Stimulated activated CD4-positive, alpha-beta T cell treated with anti-CD3 and anti-CD28 coated beads, Interleukin-1b, Interleukin-23, amount 100 ng/mL, for 48 hours (primary cell): ENCODE measurements at places on chromosomes 6 and 20.

- DNase-seq, result no peak
These were observed 85.2 kb downstream of the PLEKHG1 start for GRCh38 chr6:150684714-150685459.

DNA sequence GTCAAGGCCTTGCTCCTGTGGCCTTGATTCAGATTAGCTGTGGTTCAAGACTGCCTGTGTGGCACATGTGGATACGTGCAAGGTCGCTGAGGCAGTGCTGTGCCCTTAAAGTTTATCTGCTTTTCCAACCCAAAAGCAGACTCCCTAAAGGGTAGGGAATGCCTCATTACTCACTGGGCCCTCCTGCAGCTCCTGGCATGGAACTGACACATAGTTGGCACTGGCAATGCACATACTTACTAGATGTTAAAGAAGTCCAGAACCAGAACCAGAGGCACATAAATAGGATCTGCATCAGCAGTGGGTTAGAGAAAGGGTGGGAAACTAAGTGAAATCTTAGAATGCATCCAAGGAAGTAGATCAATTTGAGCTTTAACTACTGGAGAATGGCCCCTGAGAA lies 90.6 kb upstream of the MLN start:
- DNase-seq, result no peak

- DNase-seq, result no peak
These were observed 303.7 kb downstream of the UTRN start for GRCh38 chr6:144588697-144589325.

- DNase-seq, result no peak
These were observed 32.9 kb downstream of the FILIP1 start for GRCh38 chr6:75460681-75461080.

DNA sequence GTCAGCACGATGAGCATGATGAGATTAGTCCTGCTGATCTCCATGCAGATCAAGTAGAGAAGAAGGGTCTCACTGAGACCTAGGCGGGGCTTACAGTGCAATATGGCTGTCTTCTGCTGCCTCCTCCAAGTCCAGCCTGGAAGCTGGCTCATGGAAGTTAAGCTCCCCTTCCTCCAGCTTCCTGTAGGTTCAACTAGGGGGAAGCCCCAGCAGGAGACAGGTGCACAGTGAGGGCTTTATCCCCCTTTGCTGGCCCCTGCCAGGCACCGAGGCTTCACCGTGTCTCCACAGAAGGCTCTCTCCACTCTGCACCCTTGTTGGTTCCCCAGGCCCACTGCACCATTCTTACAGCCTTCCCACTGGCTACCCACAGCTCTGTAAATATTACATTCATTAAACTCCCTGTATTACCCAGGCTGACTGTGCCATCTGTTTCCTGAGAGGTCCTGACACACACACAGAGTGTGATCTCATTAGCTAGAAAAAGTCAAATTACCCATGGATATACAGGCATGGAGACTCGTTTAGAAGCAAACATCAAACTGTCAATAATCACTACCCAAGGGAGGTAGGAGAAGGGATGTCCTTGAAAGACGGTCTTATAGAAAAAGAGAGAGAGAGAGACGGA lies 90.4 kb downstream of the SLC2A10 start:
- no peak for DNase-seq

DNA sequence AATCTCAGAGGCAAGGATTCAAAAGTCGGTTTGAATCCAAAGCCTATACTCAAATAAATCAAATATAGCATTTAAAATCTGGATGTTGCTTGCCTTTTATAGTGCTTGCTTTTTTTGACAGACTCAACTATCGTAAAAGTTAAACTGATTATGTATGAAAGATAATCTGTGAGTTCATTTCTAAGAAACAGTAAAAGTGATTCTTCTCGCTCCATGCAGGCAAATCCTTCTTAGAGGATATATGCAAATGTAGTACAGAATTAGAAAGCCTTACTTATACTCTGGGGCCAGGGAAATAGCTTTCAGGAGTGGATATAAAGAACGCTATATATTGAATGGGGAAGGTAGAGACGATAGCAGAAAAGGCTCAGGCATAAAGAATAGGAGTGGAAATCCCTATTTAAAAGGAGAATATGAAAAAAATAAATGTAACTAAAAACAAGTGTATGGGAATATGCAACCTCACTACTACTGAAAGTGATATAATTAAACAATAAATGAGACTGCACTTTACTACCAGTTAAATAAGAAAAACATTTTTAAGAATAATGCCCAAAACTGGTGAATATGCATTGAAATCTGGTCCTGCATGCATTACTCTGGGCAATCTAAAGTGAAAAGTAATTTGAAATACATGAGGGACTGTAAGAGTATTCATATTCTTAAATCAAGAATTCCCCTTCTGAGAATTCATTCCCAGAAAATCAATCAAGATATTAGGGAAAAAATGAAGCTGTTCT lies 361.8 kb upstream of the PLCB4 start:
- no peak for DNase-seq

GRCh38 chr20:59145247-59145923 lies 18.2 kb upstream of the ZNF831 start:
- no peak for DNase-seq

DNA sequence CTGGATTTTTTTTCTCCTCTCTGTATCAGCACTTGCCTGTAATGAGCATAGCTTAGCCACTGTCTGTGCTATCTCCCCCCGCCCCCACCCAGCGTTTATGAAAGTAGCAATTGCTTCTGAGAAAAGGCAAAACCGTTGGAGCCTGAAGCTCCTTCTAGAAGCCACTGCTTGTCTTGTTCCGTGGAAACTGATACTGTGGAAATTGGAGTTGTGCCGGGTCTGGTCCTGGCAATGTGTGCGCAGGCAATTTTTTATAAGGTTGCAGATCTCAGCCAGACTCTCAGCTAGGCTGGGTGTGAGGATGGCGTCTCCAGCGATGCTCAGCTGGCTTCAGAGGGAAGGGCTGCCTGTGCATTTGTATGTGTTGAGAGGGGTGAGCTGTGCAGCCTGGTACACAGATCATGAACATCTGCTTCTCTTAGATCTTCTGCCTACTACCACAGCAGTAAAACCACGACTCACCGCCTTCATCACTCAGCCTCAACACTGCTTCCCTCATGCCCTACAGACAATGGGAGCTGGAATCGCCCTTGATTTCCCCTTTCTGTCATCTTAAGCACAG lies 72.4 kb upstream of the GTSF1L start:
- no peak for DNase-seq

GRCh38 chr20:46010491-46011391 lies 2.0 kb downstream of the MMP9 start:
- peak; percentile 45 for DNase-seq

DNA sequence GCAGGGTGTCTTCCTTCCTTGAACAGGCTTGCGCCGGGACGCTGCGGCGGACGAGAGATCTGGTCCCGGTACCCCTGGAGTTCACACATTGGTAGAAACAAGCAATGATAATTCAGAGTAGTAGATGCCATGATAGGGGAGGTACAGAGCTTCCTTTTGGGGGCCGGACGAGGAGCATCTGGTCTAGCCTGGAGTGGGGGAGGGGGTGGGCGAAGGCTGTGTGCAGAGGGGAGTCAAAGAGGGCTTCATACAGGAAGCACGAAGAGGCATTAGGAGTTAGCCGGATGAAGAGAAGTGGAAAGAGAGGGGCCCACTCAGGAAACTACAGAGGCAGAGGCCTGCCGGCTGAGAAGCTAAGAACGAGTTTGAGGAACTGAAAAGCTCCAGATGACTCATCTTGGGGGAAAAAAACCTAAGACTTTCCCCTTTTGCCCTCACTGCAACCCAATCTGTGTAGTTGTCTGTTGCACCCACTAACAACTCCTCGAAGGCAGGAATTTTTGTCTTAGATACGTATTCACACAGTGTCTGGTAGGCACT lies 611 bp downstream of the CNPY3 start:
- DNase-seq, result peak; percentile 61

DNA sequence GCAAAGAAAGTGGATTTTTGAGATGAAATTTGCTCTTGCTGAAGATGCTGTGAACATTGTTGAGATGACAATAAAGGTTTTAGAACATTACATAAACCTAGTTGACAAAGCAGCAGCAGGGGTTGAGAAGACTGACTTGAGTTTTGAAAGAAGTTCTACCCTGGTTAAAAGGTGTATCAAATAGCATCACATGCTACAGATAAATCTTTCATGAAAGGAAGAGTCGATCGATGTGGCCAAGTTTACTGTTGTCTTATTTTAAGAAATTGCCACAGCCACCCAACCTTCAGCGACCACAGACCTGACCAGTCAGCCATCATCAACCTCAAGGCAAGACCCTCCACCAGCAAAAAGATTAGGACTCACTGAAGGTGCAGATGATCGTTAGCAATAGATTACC lies 155.3 kb downstream of the HS3ST5 start:
- DNase-seq, result no peak

DNA sequence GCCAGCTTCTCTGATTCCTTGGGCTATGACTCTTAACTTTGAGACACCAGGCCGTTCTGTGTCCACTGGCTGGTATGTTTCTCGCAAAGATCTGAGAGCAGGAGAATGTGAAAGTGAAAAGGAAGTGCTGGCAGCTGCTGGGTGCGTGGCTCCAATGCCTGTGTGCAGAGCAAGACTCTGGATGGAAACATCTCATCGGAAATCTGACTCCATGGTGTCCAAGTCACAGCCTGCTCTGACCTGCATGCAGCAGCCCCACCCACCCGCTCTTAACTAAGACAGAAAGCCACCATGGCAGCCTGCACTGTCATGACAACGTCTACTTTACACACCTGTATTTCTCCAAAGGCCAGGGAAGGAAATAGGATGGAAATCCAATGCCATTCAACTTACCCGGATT lies 66.3 kb upstream of the MPC1 start:
- no peak for DNase-seq

GRCh38 chr20:7608250-7608649 lies 332.0 kb downstream of the HAO1 start:
- DNase-seq, result no peak

- DNase-seq, result no peak
These were observed 284.7 kb upstream of the HSF2 start for GRCh38 chr6:122114717-122115116.

- DNase-seq, result no peak
These were observed 3.8 kb downstream of the EFHC1 start for GRCh38 chr6:52423971-52424381.

DNA sequence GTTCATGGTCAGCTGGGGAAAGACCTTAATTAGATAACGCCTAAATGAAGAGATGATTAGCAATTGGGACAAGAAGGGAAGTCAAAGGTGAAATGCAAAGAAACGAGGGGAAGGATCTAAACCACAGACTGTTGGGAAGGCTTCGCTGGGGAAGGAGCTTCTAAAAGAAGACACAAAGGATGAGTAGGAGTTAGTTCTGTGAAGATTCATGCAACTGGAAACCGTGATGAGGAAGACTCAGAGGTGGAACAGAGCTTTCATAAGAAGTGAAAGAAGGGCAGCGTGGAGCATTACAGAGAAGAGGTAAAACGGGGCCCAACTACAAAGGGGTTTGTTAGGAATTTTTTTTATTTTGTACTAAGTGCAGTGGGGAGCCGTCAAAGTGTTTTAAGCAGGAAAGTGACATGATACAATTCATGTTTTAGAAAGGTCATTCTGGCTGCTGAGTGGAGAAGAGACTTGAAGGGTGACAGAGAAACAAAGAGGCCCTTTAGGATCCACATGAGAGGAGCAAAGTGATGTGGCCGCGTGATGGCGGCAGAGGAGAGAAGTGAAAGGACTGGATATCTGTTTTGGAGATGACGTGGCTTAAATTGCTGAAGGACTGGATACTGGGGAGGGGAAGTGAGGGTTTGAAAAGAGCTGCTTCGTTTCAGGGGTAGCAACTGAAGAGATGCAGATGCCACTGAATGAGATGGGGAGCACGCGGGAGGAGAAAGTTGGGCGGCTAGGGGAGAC lies 33.6 kb downstream of the TTI1 start:
- no peak for DNase-seq

- no peak for DNase-seq
These were observed 58.3 kb downstream of the WDR27 start for GRCh38 chr6:169643521-169643920.

GRCh38 chr6:54044059-54044458 lies 67.2 kb upstream of the MLIP start:
- no peak for DNase-seq

DNA sequence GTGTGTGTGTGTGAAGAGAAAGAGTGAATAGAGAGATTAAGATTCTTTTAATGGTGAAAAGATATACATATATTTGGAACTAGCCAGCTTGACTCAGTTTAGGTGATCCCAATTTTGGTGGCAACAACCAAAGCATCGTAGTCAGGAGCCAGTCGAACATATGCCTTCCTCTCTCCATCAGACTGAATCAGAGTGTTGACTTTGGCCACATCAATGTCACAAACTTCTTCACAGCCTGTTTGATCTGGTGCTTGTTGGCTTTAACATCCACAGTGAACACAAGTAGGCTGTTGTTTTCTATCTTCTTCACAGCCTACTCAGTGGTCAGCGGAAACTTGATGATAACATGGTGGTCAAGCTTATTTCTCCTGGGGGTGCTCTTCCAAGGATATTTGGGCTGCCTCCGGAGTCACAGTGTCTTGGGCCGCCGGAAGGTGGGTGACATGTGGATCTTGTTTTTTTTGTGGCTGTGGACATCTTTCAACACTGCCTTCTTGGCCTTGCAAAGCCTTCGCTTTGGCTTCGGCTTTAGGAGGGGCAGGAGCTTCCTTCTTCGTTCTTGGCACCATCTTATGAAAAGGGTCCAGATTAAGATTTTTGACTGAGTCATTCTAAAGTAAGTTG lies 3.4 kb downstream of the HLA-F start:
- no peak for DNase-seq

GRCh38 chr20:18639501-18639979 lies 51.7 kb downstream of the DTD1 start:
- DNase-seq, result no peak

DNA sequence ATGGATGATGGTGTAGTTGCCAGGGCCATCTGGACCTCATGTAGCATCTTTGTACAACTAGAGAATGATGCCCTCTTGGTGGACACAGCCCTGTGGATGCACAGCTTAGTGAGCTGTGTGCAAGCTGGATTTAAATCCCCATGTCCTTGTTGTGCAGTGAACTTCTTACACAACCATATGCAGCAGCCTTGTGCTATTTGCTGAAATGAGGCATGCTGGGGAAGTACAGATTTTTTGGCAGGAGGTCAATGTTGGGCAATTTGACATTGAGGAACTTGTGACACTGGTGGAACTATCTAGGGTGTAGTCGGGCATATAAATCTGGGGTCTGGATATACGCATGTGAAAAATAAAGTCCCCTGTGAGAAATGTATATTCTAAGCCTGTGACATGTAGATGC lies 5.8 kb upstream of the CDC5L start:
- DNase-seq, result no peak

GRCh38 chr20:37619496-37619895 lies 74.3 kb upstream of the CTNNBL1 start:
- DNase-seq, result no peak
